ENCODE measurements at places on chromosomes 1 and 21.

- DNase-seq = no peak
Measured at GRCh38 chr1:51344602-51345299, 14.4 kb upstream of the TTC39A start.

- DNase-seq = no peak
Measured at GRCh38 chr1:117919376-117919775, 10.0 kb downstream of the GDAP2 start.

- peak; percentile 72 for DNase-seq
Measured at GRCh38 chr1:212288615-212289014, 3.4 kb downstream of the PPP2R5A start.

- DNase-seq = no peak
Measured at GRCh38 chr1:1371746-1372711, 3.0 kb downstream of the AURKAIP1 start.

GRCh38 chr1:59146651-59147358 is 150.1 kb upstream of the FGGY start:
- no peak for DNase-seq

DNA sequence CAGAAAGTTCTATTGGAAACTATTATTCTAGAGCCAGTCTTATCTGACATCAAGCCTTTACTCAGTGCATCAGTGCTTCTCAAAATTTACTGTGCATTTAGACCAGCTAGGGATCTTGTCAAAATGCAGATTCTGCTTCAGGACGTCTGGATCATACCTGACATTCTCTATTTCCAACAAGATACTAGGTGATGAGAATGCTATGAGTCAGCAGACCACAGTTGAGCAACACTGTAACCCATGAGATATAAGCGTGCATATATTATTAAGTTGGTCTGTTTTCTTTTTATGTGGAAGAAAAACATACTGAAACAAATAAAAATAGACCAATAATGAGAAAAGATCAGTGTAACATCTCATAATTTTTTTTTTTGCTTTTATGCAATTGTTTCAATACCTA is 40.4 kb upstream of the KCNH1 start:
- no peak for DNase-seq

- no peak for DNase-seq
Measured at GRCh38 chr1:34362949-34363348, 186.2 kb downstream of the C1orf94 start.

- no peak for DNase-seq
Measured at GRCh38 chr1:64135462-64136223, 67.8 kb upstream of the UBE2U start.

GRCh38 chr1:235838021-235838420 is 28.7 kb downstream of the LYST start:
- no peak for DNase-seq

DNA sequence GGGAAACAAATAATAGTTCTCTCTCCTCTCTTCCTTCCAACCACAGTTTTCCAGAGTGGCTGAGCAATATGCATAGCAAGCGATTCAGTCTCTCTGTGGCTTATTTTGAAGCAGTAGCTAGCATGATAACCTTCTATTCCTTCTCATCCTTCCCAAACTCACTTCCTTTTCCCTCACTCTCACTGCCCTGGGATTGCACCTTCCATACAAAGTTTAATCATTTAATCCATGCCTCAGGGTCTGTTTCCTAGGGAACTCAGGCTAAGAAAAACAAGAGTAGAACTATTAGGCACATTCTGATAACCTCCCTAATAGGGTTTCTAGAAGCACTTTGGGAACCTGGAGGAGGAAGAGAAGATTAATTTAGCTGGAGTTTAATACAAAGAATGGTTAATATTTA is 97.7 kb upstream of the S1PR1 start:
- DNase-seq = peak; percentile 2

GRCh38 chr1:54124472-54124871 is 28.3 kb downstream of the CDCP2 start:
- DNase-seq = no peak

- DNase-seq = no peak
Measured at GRCh38 chr1:90550626-90551406, 166.3 kb downstream of the BARHL2 start.

GRCh38 chr1:39833121-39833520 is 44.5 kb upstream of the BMP8B start:
- DNase-seq = no peak

DNA sequence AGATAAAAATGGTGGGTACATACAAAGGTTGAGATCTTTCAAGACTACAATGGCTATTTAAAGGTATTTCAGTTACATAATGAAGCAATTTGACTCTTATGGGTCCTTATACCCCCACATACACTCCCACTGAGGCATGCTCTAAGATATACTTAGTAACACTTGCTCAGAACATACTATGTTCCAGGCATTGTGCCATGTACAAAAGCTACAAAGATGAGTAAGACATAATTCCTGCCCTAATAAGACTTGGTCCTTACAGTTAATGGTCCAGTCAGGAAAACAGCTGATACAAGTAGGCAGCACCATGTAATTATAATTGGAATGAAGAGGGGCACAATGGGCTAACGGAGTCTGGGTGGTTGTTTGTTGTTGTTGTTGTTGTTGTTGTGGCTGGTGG is 166.7 kb upstream of the BEND5 start:
- DNase-seq = peak; percentile 40

DNA sequence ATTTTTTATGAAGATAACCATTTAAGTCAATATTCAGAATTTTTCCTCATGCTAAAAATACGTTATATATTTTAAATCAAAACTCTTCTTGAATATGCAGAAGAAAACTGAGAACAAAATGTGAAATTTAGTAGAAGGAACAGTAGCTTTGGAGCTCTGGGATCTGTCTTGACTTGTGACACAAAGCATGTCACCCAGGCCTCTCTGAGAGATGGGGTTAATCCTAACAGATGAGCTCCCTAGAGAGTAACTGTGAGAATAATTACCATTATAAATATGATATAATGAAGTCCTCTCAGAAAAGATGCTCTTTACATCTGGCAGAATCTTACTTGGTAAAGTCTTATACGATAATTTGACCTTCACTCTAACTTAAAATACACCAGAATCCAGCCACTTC is 272.0 kb downstream of the PTPRC start:
- DNase-seq = no peak

- DNase-seq = peak; percentile 59
Measured at GRCh38 chr1:9890224-9890731, 19.8 kb downstream of the CTNNBIP1 start.

DNA sequence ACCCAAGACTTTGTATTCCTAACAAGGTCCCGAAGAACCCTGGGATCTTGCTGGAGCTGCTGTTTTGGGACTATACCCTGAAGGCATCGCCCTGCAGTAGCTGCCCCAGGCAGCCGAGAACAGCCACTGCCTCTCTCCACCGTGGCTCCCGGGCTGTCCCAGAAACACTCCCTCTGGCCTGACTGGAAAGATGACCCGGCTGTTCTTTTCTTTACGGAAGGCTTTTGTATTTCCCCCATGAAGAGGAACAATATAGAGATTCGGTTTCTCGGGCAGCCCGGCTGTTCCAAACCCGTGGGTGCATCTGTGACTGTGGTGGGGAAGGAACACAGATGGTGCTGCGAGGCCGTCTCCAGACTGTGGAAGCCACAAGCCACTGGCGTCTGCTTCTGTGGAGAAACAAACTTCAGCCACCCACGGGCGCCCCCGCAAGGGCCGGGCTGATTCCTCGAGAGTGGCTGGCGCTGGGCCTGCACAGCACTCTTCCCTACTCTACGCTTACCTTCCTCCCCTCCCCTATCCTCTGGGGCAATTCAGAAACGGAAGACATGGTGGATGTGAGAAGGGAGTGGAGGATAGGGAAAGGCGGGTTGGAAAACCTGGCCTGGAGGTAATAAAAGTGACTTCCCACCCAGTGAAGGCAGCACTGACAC is 33.7 kb upstream of the VASH2 start:
- no peak for DNase-seq

DNA sequence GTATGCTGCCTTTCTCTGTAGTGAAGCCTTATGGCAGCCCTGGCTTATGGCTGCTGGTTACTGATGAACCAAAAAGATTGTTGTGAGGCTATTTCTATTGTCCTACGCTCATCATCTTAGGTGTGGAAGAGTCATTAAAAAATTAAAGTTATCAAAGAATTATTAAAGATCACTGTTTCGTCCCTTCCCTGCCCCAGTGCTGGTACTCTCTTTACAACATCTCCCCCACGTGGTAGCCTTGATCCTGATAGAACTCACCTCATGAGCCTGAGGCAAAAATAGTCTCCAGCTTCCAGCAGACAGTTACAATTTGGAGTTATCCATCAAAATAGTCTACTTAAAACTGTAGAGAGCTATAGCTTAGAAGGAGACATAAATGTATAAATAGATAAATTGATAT is 201.5 kb downstream of the S1PR1 start:
- DNase-seq = no peak

DNA sequence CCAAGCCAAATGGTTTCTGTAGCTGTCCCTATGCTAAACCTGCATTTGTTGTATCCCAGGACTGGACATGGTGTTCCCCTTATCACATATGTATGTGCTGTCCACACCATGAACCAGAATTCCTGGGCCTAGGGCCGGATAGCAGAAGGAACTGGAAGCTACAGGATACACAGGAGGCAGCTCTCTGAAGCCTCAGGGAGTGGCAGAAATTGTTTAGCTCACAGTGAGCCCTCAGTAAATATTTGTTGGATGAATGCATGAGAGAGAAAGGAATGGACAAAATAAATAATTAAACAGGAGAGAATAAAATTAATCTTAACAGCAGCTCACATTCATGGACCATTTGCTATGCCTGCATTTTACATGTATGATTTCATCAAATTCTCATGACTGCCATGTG is 2.1 kb downstream of the NIPAL3 start:
- no peak for DNase-seq
